Fibroblast of skin of right quadriceps (primary cell): ENCODE measurements at places on chromosomes 5 and 9.

DNA sequence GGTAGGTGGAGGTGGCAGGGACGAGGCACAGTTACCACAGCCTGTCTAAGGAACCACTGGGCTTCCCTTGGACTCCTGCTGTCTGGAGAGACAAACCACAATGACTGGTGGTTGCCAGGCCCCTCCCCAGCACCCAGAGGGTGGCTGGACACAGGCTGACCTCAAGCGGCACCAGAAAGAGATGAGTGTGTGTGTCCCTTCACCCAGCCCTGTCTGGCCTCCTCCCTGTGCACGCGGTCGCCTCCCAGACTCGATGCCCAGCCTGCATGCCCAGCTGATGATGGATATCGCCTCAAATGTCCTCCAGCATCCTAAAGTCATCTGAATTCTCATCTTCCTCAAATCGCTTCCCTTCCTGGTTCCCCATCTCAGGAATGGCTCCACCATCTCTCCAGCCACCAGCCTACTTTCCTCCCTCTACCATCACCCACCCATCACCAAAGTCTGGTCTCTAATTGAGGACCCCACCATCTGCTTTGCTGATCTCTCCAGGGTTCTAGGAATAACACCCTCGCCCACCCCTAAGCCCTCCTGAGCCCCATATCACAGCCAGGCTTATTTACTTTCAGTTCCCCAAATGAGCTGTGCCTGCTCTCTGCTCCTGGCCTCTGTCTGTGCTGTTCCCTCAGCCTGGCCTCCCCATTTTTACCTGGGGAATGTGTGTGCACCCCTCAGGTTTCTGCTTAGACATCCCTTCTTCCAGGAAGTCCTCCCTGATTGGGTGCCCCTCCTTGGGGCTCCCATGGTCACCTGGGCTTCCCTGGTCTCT, 52.5 kb upstream of the GGTA1 start:
- no peak for DNase-seq

- peak; percentile 31 for DNase-seq
Measured at GRCh38 chr9:106704056-106704615, 158.8 kb upstream of the ZNF462 start.

GRCh38 chr5:133236976-133237375, 185.2 kb downstream of the HSPA4 start:
- no peak for DNase-seq

DNA sequence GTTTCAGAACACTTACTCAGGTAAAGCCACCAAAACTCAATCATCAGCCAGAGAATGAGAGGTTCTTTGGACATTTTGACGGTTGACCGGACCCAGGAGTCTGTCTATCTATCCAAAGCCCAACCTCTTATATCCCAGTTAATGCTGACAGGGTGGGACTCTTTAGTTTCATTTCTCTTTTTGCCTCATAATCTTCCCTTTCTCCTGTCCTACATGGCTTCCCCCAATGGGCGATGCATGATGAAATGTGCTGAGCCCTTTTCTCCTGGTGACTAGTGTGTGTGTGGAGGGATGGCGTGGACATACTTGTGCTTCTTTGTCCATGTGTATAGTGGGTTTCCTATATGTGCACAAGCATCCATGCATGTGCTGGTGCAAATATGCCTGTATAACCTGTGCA, at the start of gene TIMD4:
TSS of gene TIMD4 (minus strand) at position 102 of the 400 bp plus-strand sequence. CDS start at position 74, 28 bp downstream.
- DNase-seq: no peak

DNA sequence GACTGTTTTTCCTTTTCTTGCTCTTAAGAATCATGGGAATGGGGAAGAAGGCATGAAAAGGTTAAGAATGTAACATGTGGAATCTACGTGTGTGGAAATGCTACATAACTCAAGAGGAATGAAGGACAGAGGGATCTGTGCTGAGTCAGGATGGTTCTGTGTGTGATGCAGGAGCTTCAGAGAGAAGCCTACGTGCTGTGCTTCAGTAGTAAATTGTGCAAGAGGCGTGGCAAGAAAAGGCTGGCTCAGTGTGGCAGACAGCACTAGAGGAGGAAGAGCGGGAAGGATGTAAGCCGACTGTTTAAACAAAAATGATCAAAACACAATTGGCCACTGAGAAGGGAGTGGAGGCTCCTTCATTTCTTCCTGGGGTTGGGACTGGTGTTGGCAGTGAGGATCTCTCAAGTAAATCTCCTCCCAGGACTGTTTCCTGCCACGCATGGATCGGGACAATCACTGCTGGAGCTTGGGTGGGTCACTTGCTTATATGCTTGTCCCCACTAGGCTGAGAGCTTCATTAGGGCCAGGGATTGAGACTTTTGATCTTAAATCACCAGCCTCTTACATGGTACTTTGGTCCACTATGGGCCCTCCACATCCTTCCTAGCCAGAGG, 59.4 kb upstream of the BASP1 start:
- peak; percentile 99 for DNase-seq

GRCh38 chr9:92493749-92494387, 11.6 kb upstream of the ASPN start:
- DNase-seq: no peak
